AG04449 (cell line): ENCODE measurements at places on chromosomes 16 and 17.
A peak's percentile ranks its signal among the peaks of the same experiment; 100 is the strongest.

- DNase-seq: no peak
Measured at GRCh38 chr16:62060089-62060488, 23.9 kb upstream of the CDH8 start.

DNA sequence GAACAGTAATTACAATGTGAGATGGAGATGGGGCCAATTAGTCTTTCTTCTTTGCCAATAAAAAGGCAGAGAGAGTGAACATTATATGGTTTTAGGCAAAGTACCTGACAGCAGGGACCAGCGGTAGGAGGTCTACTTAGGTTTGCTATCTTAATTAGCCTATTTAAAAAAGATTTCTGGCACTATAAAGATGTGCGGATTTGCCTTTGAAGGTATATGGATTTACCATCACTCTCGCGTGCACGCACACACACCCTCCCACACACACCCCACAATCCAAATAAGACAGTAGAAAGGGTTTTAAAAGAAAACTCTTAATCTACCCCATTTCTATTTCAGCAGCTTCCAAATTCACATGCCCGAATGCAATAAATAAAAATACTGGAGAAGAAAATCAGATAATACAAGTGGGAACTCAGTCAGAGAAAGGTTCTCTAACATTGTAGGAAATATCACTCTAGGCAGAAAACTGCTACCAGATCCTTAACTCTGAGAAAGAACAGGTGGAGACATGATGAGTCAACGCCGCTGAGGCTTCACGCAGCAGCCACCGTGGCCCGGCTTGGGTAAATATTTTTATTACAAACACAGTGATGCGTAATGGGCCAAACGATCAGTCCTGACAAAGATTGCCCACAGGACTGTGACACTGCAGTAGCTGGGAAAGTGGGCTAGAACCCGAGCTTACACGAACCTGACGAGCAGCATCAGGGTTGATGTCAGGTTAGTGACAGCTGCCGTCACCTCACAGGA, 66.6 kb upstream of the AXIN2 start:
- DNase-seq: no peak

DNA sequence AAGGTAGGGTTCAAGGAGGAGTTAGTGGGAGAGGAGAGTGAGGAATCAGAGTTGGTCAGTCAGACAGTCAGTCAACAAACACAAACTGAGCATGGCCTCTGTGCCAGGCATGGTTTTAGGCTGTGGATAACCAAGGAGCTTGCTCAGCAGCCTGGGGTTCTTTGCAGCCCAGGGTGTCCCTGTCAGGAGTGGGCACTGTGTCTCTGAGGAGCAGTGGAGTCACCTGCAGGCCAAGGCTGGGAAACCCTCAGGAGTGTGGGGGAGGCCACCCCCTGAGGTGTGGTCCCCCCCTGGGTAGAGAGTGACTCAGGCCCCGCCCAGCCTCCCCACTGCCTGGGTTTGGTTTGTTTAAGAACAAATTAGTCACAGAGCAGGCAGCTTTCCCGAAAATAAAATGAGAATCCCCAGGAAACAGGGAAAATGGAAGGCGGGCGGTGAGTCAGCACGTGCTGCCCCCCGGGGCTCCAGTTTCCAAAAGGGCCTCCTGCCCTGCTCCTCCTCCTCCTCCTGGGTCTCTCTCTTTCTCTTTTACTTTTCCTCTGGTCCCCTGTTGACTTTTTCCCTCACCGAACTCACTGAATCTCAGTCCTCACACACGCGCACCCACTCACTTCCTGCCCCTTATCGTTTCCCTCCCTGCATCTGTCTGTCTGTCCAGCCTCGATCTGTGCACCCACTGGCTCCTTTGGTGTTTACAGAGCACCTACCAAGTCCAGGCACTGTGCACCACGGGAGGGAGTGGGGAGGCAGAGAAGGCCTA, 44.3 kb downstream of the SOCS3 start:
- DNase-seq: no peak

DNA sequence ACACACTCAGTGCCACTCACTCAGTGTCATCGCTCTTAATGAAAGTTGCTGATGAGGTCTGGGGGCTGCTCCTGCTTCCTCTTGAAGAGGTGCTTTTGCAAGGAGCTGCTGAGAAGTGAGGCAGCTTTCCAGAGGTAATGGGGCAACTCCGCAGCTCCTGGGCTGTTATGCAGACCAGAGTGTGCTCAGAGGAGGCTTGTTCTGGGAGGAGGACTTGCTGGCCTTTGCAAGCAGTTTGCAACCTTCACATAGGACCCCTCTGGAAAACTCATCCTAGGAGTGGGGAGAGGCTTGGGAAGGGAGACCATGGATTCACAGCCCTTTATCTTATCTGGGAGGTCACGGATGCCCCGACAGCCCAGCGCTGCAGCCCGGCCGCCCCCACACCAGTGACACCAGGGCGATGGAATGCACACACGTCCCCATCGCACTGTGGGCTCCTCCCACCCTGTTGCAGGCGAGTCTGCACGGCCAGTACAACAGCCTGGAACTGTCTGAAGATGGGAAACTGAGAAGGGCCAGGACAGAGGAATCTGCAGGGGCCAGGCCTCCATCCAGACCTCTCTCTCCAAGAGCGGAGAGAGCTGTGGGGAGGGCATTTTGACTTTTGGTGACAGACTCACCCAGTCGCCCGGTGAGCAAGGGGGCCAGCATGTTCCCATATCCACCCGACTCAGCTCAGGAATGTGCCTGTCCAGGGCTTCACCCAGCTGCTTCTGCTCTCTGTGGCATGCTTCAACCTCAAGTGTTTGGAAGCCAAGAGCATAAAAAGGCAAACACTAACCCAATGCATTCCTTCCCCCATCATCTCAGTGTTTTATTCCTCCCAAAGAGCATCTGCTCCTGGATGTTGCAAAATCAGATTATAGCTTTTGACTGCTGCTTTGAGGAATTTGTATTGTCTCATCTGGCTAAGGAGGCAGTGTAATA, 78.6 kb upstream of the ZNF469 start:
- peak; percentile 92 for DNase-seq

- DNase-seq: no peak
Measured at GRCh38 chr17:4635823-4636375, 5.6 kb downstream of the ALOX15 start.

GRCh38 chr17:32946375-32947135, 18.6 kb downstream of the TMEM98 start:
- DNase-seq: no peak

GRCh38 chr17:34680151-34680550, 100.8 kb downstream of the TMEM132E start:
- no peak for DNase-seq

DNA sequence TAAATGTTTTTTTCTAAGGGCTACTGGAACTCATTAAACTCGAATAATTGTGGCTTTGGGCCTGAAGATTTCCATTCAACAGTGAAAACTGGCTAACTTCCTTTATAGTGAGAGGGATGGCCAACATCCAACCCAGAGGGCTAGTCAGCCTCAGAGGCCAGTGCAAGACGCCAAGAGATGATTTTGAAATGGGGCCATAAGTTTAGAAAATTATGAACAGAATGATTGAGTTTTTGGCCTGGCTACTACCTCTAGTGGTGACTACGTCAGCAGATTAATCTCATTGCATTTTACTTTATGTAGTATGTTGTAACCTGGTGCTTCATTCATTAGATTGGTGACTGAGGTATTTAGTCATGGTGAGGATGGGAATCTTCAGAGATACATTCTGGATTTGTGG, 28.4 kb downstream of the HAPSTR1 start:
- peak; percentile 72 for DNase-seq

DNA sequence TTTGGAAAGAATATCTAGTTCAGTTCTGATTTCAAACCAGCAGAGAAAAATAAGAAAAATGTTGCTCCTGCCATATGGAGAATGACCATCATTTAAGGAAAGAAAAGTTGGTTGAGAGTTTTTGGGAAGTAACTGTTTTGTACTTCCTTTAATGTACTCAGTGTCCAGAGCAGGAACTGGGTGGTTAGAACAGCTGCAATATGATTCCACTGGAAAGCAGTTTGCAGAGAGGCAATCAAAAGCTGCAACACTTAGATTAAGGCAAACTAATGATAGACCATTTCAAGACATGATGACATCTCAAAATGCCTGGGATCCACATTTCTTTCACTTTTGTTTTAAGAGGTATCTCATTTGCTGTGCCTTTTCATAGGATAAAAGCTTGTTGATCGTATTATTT, 313.3 kb upstream of the HSBP1 start:
- DNase-seq: no peak

DNA sequence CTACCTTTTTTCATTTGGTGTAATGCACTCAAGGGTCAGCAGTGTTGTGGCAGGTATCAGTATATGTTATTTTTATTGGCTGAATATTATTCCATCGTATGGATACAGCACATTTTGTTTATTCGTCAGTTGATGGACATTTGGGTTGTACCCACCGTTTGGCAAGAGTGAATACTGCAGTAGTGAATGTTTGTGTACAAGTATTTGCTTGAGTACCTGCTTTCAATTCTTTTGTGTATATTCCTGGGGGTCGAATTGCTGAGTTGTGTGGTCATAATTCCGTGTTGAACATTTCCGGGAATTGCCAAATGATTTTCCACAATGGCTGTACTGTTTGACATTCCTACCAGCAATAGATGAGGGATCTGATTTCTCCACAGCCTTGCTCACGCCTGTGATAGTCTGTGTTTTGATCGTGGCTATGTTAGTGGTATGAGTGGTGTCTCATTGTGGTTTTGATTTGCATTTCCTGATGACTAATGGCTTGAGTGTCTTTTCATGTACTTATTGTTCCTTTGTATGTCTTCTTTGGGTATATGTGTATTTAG, 108.4 kb downstream of the OR1D5 start:
- DNase-seq: peak; percentile 56

DNA sequence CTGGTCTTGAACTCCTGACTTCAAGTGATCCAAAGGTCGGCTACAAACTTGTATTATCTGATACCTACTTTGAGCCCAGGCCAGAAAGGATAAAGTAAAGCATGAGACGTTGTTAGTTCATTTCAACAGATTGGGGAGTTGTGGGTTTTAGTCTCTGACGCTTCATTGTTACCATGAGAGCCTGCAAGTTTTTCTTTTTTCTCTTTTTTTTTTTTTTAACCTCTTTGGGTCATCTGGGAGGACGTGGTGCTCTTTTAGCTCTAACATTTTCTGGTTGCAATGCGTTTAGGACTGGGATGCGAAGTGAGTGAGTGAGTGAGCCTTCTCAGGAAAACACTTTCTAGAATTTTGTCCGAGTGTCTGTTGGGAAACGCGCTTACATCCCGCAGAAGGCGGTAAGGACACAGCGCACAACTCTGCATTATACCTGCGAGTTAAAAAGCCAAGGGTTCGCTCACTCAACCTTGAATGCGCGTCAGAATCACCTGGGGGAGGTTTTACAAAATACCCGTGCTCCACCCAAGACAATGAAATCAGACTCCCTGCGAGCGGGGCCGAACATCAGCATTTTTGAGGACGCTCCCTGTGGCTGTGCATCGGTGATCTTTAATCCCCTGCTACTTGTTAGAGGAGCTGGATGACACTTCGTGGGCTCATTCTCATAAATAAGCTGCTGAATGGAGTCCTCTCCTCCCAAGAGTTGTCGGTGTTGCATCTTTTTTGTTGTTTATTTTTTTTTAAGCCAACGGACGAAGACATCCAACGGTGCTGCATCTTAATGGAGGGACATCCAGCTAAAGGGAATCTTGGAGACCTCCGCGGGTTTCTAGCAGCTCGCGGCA, 629 bp upstream of the RNF135 start:
- no peak for DNase-seq

- DNase-seq: no peak
Measured at GRCh38 chr16:14627078-14627477, 3.0 kb downstream of the PARN start.

DNA sequence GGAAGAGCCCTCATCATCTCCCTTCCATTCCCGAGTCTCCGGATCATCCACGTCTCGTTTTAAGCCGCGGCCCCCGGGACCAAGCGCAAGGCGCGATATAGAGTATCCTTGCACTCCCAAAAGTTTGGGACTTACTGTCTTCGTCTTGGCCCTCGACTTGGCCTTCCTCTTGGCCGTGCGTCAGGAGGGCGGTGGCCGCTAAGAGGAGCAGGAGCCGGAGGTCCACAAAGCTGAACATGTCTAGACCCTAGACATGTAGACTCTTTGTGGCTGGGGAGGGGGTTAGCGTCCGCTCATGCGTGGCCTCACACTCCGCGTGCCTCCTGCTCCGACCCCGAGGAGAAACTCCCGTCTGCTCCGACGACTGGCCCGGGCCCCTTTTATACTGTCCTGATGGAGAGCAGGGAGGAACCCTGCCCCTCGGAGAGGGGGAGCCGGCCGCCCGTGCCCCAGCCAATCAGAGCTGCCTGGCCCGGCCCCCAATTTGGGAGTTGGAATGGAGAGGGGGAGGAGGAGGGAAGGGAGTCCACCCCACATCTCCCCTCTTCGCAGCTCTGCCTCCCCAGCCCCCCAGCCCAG, at the start of gene COL1A1:
TSS of gene COL1A1 (minus strand) at position 356 of the 579 bp plus-strand sequence. CDS start at position 238, 118 bp downstream.
- DNase-seq: no peak

- DNase-seq: no peak
Measured at GRCh38 chr16:47053895-47054294, 80.4 kb upstream of the DNAJA2 start.

GRCh38 chr17:27840688-27841087, 40.4 kb upstream of the NOS2 start:
- DNase-seq: no peak

GRCh38 chr16:65994291-65994690, 372.2 kb upstream of the CDH5 start:
- DNase-seq: no peak

DNA sequence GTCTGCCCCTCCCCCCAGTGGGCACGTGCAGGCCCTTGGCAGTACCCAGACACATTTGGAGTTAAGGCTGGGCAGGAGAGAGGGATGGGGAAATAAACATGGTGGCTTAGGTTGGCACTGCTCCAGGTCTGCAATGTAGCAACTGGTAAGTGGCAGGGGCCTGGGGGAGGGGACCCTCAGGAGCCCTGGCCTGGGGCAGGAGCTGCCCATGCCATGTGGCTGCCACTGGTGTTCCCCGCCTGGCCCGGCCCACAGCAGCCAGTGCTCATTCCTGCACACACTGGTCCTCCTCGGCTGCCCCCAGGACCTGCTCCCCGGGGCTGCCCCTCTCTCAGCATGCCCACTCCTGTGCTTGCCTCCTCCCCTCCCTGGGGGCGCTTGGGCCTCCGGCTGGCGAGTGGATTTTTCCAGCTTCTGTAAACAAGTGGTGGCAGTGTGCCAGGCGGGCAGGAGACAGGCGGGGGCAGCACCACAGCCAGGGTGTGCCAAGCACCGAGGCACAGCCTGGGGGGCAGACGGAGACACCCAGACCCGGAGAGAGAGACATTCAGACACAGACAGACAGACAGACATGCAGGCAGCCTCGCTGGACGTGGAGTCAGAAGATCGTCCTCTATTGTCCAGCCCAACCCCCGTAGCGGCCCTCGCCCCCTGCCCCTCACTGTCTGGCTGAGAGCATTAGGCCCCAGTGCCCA, 9.4 kb downstream of the THRA start:
- no peak for DNase-seq
